ENCODE measurements at places on chromosomes 12 and 14.
A peak's percentile ranks its signal among the peaks of the same experiment; 100 is the strongest.

DNA sequence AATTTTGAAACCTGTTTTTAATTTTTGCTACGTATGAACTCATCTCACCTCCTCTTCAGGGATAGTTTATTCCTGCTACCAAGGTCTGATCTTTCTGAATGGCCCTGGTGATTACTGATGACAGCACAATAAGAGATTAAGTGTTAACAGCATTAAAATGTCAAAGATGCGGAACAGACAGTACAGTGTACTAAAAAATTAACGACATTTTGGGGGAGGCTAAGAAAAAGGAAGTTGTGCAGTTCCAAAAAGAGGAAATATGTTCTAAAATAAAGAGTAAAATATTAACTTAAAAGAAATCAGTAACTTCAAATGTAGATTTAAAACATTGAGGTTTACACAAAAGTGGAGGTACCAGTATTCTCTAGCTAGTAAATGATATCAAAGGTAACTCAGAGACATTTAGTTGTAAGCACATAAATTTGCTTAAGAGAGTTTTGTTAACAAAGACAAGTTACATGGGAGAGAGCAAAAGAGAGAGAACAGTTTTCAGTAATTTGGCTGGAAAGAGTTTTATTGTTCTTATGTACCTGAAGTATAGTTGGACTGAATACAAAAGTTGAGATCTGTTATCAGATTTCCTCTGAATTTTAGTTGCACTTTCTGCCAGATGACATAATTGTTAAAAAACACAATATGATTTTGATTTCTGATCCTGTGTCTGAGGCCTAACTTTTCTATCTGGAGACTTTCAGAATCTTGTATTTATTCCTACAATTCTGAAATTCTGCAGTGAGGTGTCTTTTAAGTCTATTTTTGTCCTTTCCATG, 4.2 kb upstream of the CLECL1 start:
- DNase-seq = no peak

DNA sequence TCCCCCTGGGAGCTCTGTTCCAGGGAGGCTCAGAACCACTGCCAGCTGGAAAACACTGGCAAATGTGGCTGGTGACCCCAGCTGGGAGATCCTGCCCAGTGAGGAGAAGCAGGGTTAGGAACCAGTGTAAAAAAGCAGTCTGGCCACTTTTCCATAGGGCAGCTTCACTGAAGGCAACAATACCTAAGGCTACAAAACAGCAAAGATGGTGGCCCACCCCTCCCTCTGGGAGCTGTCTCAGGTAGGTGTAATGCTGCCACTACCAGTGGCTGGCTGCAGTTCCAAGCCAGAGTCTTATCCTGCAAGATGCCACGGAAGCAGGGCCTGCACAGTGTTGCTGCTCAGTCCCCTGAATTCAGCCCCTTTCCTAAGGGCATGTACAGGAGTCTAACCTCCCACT, 50.6 kb upstream of the ANO6 start:
- DNase-seq = no peak

DNA sequence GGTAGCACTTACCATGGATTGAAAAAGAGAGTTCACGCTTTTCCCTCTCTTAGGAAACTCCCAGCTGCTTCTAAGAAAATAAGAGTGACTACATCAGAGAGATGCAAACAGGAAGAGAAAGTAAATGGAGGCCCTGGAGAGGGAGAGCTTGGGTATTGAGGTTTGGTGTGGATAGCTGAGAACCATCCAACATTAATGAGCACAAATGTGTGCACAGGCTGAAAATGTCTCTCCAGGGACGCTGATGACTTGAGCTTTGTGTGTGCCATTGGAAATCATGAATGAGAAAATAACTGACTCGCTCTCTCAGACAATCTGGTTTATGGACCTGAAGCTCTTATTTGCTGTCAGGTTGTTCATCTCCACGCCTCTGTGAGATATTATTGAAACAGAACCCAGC, 318.8 kb downstream of the NRXN3 start:
- DNase-seq = no peak

GRCh38 chr14:103569408-103569807, 6.6 kb downstream of the COA8 start:
- no peak for DNase-seq

DNA sequence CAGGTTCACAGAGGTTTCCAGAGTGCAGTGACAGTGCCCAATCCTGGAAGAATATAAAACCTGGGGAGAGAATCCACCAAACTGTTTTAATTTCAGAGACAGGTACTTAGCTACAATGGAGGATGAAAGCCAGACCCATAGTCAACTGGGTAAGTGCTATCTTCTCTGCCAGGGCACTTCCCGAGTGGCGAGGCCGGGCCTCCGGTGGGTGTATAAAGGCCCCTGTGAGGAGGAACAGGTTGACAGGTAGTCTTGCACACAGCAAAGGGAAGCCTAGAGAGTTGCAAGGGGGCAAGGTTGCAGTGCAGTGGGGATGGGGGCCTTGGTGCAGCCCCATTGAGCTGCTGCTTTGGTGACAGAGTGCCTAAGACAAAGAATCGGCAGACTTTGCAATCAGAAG, 130.7 kb downstream of the SLC38A6 start:
- DNase-seq = no peak

DNA sequence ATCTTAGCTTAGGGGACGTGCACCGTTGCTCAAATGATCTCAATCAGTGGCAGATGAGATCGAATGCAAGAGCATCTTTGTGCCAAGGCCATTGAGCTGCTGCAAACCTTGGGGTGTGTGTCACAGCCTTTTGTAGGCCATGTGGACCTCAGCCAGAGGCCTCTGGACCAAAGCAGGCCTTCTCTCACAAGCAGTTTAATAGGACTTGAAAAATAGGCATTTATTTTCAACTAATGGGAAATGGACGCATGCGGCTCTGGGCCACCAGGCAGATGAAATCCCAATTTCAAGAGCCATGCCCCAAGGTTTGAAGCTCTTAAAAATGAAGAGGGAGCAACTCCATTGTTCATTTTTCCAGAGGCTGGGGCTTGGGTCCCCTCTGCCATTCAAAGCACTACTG, 87.3 kb downstream of the TTC7B start:
- no peak for DNase-seq

DNA sequence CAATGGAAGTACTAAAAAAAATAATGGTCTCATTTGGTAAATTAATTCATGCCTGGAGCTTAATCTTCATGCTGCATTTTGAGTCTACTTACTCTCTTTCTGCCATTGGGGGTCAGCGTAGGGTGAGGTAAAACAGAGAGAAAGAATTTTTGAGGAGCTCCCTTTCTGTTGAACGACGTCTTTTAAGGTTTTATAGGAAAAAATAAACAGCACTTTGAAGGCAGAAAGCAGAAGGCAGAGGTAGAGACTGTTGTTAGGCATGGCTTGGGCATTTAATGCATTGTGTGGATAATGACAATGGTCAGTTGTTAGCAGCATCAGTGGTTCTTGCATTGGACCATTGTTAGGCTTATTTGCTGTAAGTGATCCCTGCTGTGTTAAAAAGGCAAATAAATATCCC, 557.2 kb upstream of the STXBP6 start:
- DNase-seq = no peak

DNA sequence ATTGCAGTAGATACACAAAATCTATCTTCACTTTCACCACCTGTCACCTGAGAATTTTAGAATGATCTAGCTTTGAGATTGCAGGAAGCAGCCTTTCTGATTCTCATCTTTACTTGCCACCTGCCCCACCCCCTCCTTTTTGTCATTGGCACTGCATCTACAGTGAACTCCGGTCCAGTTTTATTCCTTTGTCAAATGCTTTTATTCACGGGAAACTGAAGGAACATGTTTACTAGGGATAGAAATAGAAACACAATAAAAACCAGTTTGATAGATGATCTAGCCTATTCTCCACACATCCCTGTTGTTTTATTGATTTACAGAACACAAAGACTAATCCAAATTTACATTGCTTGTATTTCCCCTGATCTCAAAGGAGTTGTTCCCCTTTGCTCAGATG, 471.7 kb upstream of the STXBP6 start:
- no peak for DNase-seq

GRCh38 chr12:72296389-72296788, 24.2 kb downstream of the TRHDE start:
- no peak for DNase-seq

DNA sequence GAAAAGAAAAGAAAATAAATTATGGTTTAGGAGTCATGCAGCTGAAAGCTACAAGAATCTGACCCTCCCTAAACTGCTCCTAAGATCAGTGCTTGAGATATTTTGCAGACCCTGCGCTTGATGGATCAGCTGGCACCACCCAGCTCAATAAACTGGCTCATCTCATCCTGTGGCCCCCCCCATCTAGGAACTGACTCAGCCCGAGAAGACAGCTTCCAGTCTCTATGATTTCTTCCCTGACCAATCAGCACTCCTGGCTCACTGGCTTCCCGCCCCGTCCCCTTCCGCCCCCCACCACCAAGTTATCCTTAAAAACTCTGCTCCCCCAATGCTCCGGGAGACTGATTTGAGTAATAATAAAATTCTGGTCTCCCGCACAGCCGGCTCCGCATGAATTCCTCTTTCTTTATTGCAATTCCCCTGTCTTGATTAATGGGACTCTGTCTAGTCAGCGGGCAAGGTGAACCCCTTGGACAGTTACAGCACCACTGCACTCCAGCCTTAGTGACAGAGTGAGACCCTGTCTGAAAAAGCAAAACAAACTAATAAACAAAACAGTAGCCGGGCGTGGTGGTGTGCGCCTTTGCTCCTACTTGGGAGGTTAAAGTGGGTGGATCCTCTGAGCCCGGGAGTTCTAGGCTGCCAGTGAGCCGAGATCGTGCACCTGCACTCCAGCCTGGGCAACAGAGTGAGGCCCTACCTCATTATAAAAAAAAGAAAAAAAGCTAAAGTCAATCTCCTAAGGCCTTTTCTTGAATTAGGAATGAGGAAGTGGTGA, 24.5 kb upstream of the SPTLC2 start:
- no peak for DNase-seq

GRCh38 chr12:93186621-93187020, 191.1 kb upstream of the NUDT4 start:
- DNase-seq = no peak

DNA sequence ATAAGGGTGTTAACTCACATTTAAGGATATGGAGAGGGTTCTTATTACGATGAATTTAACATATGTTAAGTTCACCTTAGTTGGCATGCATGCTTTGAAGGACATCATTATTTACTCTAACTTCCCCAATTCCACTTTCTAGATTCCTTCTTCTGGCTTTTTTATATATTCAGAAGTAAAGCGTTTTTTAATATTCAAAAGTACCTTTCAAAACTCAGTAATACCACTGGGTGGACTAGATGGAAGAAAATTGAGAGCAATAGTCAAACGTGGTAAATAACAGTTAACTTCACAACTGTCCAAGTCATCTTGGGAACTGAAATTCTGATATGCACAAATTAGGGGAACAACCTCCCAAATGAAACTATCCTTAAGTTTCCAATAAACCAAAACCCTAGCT, 9.1 kb downstream of the SINHCAF start:
- no peak for DNase-seq

DNA sequence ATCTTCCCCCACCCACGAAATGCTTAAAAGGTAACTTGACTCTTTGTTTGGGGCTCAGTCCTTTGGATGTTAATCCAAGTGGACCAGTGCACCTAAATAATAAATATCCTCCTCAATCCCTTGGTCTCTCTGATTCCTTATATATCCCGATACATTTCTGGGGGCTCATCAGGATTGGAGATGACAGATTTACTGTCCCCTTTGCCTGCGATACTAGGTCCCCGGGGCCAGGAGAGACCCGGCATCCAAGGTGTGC, 26.3 kb downstream of the KLRK1 start:
- no peak for DNase-seq

- DNase-seq = no peak
Observed at GRCh38 chr14:24331731-24332267, 3.1 kb downstream of the ADCY4 start.

DNA sequence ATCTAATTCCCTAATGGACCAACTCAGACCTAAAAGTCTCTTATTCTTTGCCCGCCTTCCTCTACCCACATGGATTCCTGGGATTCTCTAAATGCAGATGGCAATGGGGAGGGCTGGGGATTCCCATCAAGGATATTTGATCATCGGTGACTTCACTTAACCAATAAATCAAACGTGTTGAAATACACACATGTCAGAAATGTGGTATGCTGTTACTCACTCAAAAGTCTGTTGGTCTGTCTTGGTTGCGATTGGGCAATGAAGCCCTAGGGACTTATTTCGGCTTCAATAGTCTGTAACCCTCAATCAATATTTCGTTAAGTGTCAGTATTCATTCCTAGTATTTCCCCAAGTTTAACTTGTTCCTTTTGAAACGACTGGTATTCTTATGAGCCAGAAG, 117.2 kb upstream of the DIO3 start:
- no peak for DNase-seq

DNA sequence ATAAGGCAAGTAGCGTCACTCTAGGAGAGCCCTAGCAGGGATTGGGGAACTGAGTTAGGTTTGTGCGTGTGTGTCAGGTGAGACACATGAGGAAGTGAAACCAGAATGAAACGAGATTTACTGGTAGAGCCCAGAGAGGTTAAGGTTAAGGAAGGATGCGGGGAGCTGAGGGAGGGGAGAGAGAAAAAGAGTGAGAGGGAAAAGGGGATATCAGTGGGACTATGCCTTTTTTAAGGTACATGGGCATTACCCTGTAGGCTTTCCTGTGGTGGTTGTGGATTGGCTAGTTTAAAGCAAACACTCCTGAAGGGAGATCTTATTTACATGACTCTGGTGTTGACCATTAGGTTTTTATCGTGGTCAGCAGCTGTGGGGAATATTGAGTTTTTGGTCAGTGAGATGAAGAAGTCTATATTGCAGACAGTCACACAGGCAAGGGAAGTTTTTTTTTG, 13.9 kb downstream of the ZDHHC17 start:
- DNase-seq = no peak

DNA sequence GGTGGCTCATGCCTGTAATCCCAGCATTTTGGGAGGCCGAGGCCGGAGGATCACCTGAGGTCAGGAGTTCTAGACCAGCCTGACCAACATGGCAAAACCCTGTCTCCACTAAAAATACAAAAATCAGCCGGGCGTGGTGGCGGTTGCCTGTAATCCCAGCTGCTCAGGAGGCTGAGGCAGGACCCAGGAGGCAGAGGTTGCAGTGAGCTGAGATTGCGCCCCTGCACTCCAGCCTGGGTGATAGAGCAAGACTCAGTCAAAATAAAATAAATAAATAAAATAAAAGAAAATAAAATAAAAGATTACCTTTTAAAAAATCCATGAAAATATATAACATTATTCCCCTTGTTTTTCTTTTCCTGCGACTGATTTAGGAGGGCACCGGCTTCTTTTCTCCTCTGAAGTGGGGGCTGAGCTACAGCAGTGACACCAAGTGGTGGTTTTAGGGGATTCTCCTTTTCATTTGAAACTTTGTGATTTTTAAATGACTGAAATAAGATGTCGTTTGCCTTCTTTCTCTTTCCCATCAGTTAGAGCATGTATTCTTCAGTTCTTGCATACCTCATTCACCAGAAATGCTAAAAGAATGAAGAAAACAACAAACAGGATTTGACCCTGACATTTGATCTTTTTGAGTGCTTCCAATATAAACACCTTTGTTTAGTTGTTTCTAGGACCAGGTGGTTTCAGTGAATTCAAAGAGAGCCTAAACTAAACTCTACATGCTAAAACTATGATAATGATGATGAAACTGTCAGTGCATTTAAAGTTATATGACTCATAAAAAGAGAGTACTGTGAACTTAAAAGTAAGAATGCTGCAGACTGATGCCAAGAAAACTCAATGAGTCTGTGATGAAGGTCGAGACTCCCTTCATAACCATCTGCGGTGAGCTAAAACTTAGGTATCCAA, 22.6 kb upstream of the PKP2 start:
- peak; percentile 71 for DNase-seq

- no peak for DNase-seq
Observed at GRCh38 chr14:98227000-98227726, 1044.8 kb downstream of the BCL11B start.
